ENCODE measurements at places on chromosomes 5 and 9. TPM values are rescaled to one million over a fixed set of nuclear protein-coding genes. Genes with fewer than 3 reads are reported as not detected.

DNA sequence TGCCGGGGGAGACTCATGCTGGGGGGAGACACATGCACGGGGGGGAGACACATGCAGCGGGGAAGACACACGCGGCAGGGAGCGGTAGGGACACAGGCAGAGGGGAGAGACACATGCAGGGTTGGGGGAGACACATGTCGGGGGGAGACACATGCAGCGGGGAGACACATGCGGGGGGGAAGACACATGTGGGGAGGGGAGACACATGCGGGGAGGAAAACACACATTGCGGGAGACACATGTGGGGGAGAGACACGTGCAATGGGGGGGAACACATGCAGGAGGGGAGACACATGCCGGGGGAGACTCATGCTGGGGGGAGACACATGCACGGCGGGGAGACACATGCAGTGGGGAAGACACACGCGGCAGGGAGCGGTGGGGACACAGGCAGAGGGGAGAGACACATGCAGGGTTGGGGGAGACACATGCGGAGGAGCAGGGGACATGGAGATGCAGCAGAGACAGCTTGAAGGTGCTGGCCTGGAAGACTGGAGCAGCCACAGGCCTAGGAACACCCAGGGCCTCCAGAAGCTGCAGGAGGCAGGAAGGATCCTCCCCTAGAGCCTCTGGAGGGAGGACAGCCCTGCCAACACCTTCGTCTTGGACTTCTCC lies 20.3 kb upstream of the OLFM1 start:
- DNase-seq = no peak

DNA sequence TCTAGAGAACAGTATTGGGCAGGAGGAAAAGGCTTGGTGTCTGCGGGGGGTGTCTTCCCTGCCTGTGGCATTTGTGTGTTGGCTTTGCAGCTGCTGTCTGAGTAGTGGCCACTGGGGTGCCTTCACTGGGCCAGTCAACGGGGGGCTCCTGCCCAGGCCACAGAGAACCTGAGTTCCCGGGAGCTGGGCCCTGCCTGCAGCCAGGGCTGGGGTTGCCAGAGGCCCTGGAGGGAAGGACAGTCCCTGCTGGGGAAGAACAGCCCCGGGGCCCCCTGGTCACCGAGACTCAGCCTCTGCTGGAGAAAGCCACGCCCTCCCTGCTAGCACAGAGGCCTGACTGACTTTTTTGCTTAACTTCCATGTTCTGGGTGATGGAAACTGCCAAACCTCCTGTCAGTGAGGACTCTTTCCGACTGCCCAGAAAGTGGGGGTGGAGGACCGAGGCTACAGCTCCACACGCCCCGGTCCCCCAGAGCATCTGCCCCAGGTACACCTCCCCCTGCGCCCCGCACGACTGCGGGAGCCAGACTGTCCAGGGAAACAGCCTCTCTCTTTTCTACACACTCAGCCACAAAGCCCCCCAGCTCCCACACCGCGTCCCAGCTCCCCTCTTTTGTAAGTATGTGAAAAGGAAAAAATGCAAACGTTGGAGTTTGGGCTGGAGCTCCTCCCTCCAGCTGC lies 133.4 kb downstream of the DAB2IP start:
- no peak for DNase-seq

DNA sequence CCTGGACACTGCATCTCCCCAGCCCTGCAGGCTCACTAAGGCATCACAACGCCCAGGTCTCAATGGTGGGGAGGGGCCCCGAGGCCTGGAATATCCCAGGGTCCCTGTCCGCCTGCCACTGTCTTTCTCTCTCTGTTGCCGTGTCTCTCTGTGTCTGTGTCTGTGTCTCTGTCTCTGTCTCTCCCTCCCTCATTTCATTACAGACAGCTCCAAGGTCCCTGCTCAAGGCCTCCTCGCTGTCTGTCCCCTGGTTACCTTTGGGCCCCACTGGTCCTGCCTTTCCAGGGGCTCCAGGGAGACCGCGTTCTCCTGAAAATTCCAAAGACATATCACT lies 3.2 kb downstream of the FCN1 start:
- no peak for DNase-seq

GRCh38 chr5:6322163-6322713 lies 56.1 kb downstream of the MED10 start:
- no peak for DNase-seq

- DNase-seq = no peak
Observed at GRCh38 chr9:113712053-113712452, 164.1 kb upstream of the ZNF618 start.

DNA sequence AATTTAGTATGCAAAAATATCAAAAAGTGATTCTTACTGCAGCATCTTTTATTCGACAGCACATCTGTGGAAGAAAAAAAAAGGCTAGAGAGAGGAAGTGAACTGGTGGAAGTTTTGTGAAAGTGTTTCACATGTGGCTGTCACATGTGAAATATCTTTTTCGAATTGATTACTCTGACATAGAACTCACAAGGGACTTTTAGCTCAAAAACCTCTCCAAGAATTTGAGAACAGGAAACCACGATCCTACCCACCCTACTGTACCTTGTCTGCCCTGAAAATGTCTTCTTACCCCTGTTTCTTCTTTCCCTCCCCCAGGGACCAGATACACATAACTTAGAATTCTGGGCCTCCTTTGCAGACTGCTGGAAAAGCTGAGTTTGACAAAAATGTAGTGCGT lies 106.5 kb upstream of the PRRC1 start:
- DNase-seq = no peak

GRCh38 chr5:109688630-109688969 lies 1.1 kb upstream of the MAN2A1 start:
- DNase-seq = no peak

- DNase-seq = no peak
Observed at GRCh38 chr9:33178972-33179697, 12.0 kb upstream of the B4GALT1 start.

DNA sequence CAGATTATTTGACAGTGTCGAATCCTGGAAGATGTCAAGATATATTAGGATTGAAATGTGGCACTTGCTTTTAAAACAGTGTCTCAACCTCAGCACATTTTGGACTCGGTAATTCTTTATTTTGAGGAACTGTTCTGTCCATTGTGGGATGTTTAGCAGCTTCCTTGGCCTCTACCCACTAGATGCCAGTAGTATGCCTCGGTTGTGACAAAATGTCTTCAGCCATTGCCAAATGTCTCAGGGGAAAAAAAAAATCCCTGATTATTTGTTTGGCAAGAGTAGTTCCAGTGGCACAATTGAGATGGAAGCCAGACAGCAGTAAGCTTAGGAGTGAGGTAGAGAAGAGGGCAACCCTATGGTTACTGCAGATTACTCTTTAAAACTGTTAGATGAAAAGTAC lies 694.5 kb upstream of the RIOK2 start:
- no peak for DNase-seq

DNA sequence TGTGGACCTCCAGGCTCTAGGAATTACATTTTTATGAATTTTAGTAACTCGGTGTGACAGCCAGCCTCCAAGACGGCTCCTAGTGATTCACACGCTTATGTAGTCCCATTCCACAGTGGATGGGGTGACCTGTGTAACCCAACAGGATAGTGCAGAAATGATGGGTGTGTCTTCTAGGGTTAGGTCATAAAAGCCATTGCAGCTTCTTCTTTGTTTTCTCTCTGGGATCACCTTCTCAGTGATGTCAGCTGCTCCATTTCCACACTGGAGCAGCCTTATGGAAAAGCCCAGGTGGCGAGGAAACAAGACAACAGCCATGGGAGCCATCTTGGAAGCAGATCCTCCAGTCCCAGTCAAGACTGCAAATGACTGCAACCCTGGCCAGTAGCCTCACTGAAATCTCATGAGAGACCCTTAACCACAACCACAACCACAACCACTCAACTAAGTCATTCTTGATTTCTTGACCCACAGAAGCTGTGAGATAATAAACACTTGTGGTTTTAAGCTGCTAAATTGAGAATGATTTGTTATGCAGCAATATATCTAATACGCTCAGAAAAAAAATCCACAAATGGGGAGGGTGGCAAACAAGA lies 5.1 kb upstream of the GNPDA1 start:
- no peak for DNase-seq

GRCh38 chr5:156188016-156188415 lies 138.9 kb upstream of the SGCD start:
- DNase-seq = no peak

DNA sequence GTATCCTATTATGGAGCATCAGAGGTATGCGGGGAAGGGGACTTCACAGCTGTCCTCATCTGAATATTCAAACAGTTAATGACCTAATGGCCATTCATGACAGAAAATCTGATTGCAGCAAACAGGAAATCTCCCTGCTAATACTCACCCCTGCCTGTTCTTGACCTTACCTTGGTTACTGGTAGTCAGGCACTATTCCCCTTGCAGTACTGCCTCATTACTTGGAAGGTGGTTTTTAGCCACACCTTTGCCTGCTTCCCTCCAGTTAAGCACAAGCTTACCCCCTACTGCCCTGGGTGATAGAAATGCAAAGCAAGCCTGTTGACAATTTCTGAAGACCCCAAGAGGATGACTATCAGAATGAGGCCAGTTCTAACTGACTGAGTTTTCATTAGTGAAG lies 332.4 kb downstream of the NTRK2 start:
- DNase-seq = no peak

GRCh38 chr5:84779186-84779585 lies 394.5 kb upstream of the EDIL3 start:
- no peak for DNase-seq

- DNase-seq = no peak
Observed at GRCh38 chr9:108163321-108164005, 673.9 kb upstream of the KLF4 start.

DNA sequence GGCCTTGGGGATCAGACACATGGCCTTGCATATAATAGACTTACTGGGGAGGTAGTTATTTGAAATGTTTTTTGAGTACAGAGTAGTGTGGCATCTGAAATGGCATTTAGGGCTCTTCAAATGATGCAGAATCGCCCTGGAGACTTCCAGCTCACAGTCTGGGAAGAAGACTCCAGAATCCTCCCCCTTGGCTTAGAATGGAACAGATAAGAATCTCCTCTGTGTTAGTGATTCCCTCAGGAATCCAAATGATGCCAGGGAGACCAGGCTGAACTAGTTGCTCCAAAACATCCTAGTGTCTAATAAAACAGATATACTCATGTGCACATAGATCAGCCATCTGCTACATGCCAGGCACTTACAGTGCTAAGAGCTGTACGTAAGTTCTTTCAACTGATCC lies 38.6 kb upstream of the SMC5 start:
- DNase-seq = no peak

- DNase-seq = peak; percentile 26
Observed at GRCh38 chr9:126722252-126722921, 82.5 kb upstream of the ZBTB43 start.

- no peak for DNase-seq
Observed at GRCh38 chr9:5455181-5455580, 4.8 kb downstream of the CD274 start.

DNA sequence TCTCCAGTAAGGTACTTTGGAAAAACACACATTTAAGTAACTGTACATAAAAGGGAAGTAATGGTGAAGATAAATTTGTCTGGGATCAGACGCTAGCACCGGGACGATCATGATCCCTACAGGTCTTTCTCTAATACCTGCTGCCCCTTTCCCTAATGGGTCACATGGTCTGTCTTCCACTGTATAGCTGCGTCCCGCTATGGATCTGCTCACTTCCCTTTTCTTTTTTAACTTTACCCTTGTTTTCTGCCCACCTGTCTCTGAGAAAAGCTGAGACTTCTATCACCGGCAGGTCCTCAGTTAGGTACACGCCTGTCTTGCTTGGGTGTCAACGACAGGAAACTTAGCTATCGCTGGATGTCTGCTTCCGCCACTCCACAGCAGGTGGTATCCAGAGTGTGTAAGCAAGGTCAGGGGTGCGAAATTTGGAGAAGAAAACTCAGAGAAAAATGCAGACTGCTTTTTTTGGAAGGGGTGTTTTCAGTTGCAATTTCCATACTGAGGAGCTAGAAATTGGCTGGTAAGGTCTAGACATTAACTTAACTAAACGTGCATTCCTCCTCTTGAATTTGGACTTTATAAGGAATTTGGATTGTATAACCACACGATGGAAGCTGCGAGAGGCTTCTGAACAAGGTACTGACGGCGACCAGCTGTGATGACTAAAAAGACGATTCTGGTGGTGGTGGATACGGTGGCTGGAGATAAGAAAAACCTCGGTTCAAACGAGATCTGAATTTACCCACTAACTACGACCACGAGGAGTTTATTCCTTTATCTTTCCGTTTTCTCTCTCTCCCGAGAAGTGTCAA lies 1.1 kb upstream of the ICE1 start:
- no peak for DNase-seq

GRCh38 chr9:27423915-27424710 lies 100.0 kb upstream of the IFNK start:
- no peak for DNase-seq

DNA sequence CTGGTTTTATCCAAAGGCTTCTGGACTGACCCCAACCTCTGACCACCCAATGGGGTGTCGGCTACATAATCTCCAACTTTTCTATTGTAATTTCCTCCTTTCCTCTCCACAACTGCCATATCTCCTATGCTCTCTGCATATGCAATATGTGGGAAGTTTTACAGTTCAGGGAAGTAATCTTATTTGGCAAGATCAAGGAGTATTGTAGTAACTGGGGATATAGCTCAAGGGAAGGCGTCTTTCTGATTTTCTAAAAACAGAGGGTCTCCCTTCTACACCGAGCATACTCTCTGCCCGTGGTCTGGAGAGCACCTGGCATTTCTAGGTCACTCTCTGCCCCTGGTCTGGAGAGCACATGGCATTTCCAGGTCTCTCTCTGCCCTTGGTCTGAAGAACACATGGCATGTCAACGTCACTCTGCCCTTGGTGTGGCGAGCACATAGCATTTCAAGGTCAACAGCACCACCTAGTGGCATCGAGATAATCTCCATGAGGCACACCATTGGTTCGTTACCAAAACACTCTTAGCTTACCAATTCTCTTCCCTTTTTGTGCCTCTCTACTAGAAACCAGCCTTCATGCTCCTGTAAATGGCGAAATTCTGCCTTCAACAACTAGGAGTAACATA lies 616.4 kb upstream of the NUDT12 start:
- peak; percentile 6 for DNase-seq

- DNase-seq = no peak
Observed at GRCh38 chr9:77802515-77803293, 154.6 kb upstream of the GNA14 start.

DNA sequence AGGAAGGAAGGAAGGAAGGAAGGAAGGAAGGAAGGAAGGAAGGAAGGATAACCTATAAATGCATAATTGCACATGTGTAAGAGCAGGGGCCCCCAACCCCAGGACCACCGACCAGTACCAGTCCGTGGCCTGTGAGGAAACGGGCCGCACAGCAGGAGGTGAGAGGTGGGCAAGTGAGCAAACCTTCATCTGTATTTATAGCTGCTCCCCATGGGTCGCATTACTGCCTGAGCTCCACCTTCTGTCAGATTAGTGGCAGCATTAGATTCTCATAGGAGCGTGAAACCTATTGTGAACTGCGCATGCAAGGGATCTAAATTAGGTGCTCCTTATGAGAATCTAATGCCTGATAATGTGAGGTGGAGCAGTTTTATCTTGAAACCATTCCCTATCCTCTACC lies 66.1 kb downstream of the SH3RF2 start:
- DNase-seq = no peak

ADRB2 gene
- 0.82 TPM for total RNA-seq

WDR38 gene
- not detected for total RNA-seq

PTGS1 gene
- total RNA-seq = 0.41 TPM

MAP1B gene
- total RNA-seq = 490 TPM

HSD17B4 gene
- 179 TPM for total RNA-seq

HRH2 gene
- total RNA-seq = 3.3 TPM

TCF7 gene
- 0.41 TPM for total RNA-seq

Measured in frontal cortex (tissue), 4 donors.